ENCODE measurements at places on chromosomes 1 and 21.

- no peak for DNase-seq
Measured at GRCh38 chr1:38677311-38677710, 182.3 kb downstream of the RRAGC start.

- DNase-seq, result no peak
Measured at GRCh38 chr1:199002661-199003060, 363.8 kb downstream of the PTPRC start.

DNA sequence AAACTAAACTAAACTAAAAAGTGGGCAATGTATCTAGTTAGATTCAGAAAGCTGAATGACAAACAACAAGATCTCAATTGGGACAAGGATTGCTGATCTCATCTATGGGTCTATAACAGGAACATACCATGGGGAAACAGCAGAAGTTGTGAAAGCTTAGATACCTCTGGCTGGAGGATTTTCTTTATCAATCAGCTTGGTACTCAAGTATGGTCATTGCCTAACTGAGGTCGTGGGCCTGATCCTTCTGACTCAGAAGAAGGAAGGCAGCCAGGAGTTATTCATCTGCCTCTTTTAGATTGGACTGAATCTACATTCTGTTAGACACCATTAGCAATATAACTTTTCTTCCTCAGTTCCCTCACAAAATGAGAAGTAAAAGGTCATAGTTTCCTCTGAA is 39.7 kb downstream of the DNTTIP2 start:
- DNase-seq, result no peak

DNA sequence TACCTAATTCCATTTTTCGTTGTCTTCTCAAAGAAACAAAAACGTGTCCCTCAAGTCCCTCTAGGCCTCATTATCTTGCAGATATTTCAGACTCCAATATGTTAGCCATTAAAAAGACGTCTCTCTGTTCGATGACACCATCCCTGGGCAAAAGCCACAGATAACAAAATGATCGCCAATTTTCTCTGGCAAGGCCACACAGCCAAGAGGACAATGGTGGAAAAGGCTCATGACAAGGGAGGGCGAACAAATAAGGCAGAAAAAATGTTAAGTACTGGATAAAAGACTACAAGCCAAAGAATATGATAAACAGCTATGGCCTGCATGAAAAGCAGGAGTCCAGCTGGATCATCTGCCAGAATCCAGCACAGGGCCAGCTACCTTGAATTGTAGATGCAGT is 82.9 kb downstream of the TBX15 start:
- DNase-seq, result no peak

GRCh38 chr1:17375651-17376050 is 3.7 kb downstream of the PADI6 start:
- DNase-seq, result no peak

- no peak for DNase-seq
Measured at GRCh38 chr1:205048382-205048781, 5.4 kb downstream of the CNTN2 start.

- DNase-seq, result no peak
Measured at GRCh38 chr1:207821464-207822045, 69.7 kb downstream of the CD46 start.

DNA sequence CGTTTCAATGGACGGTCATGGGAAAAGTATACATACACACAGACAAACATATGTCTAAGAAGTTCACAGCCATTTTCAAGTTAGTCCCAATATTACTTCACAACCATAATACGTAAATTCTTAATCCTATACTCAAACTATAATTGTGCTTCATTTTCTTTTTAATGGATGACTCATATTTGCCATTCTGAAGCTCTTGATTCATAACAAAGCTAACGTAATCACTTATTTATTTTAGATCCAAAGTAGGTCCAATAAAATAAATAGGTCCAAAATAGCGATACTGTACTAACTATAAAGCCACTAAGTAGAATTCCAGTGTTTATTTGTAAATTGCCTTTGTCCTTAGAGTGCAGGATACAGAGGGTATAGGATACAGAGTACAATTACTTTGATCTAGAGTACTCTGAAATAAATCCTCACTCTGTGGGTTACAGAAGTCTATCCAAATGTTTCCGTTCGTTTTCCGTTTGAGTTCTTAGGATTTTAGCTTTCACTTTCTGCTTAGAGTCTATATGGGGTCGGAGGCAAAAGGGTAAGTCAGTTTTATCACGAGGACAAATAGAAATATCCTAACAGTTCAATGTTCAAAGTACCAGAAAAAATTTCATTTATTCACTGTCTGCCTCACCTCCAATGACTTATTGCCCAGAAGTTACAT is 8.8 kb upstream of the C1orf115 start:
- no peak for DNase-seq

GRCh38 chr1:112704391-112704933 is 2.5 kb downstream of the RHOC start:
- DNase-seq, result no peak

- DNase-seq, result no peak
Measured at GRCh38 chr21:31405604-31406003, 61.5 kb upstream of the TIAM1 start.

Measured in stimulated activated CD8-positive, alpha-beta memory T cell treated with anti-CD3 and anti-CD28 coated beads, Interleukin-15, amount 100 ng/mL, for 48 hours (primary cell).